ENCODE measurements at places on chromosomes 4 and X. TPM values are rescaled to one million over a fixed set of nuclear protein-coding genes. Genes with fewer than 3 reads are reported as not detected.

Gene UGT2B10
- total RNA-seq, result not detected

DNA sequence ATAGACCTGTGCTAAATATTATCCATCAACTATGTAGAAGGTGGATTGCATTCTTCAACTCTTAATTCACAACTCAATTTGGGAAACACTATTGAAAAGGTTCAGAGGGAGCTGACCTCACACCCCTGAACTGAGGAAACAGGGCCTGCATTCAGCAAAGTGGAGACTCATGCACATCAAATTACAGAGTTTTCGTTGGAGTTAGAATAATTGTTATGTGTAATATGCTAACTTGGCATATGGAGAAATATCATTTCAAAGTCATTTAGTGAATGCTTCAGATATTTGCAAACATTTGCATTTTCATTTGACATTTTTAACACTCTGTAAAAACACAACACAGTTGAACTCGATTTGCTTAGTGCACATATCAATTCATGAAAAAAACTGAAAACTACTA lies 1102.8 kb upstream of the INTU start:
- no peak for DNase-seq

- DNase-seq, result peak; percentile 26
Observed at GRCh38 chr4:1910643-1911042, 39.5 kb downstream of the NSD2 start.

Gene MAPK10
- 1.6 TPM for total RNA-seq

Gene SNCA
- 8.7 TPM for total RNA-seq

DNA sequence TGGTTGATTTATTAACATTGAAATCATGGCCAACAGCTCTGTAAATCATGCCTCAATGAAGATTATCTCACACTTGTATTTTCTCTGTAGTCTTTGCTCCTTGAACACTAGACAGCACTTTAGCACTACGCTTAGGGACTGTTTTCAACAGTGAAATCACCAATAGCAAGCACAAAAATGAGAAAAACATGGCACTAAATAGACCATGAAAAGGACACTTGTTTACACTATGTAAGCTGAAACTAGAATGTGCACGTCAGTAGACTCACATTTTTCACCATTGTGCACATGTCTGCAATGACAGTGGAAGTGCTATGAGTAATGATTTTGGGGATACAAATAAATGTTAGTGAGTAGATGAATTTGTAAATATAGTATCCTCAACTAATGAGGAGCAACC lies 3.1 kb downstream of the BMP2K start:
- no peak for DNase-seq

Gene FGF5
- 4.4 TPM for total RNA-seq

Gene SGCB
- 21.1 TPM for total RNA-seq
